Cardiac atrium fibroblast (primary cell): ENCODE measurements at places on chromosomes 1 and 21. TPM values are rescaled to one million over a fixed set of nuclear protein-coding genes. Genes with fewer than 3 reads are reported as not detected.

Gene LGR6
- total RNA-seq, result not detected in 2 replicates

Gene ACKR1
- total RNA-seq, result 0.54 and 2.4 TPM in 2 replicates

Gene LAD1
- not detected in 2 replicates for total RNA-seq

Gene BACH1
- 39.4 and 53.9 TPM in 2 replicates for total RNA-seq

Gene FMO2
- 58.6 and 71.5 TPM in 2 replicates for total RNA-seq

Gene MROH9
- total RNA-seq, result not detected in 2 replicates

Gene GUCA2A
- total RNA-seq, result not detected in 2 replicates

Gene MMP23B
- 15.7 and 30.8 TPM in 2 replicates for total RNA-seq

Gene NGF
- total RNA-seq, result 13.7 and 24.3 TPM in 2 replicates

Gene NTNG1
- 0.18 TPM in 1 of 2 replicates, not detected in the other for total RNA-seq

Gene ENTREP3
- total RNA-seq, result 6.6 and 7.6 TPM in 2 replicates

Gene KIF26B
- 0.36 and 0.65 TPM in 2 replicates for total RNA-seq

Gene TNNI3K
- total RNA-seq, result not detected in 2 replicates

Gene AMY1A
- total RNA-seq, result not detected in 2 replicates

Gene ALPL
- 11.3 and 12.3 TPM in 2 replicates for total RNA-seq

Gene PRKCZ
- total RNA-seq, result 1.1 and 2.1 TPM in 2 replicates

Gene OR10J4
- not detected in 2 replicates for total RNA-seq

Gene KRTAP19-6
- total RNA-seq, result not detected in 2 replicates

Gene RUNX3
- total RNA-seq, result not detected in 2 replicates

Gene ADGRL4
- 18.4 and 27.2 TPM in 2 replicates for total RNA-seq

Gene KRTAP13-4
- total RNA-seq, result not detected in 2 replicates

Gene ALDH4A1
- 10.5 and 11.2 TPM in 2 replicates for total RNA-seq

Gene OR14K1
- total RNA-seq, result not detected in 2 replicates

Gene BLACAT1
- not detected in 2 replicates for total RNA-seq

Gene NBPF8
- total RNA-seq, result 4.4 and 6.0 TPM in 2 replicates

Gene PTPRU
- 13.9 and 23.5 TPM in 2 replicates for total RNA-seq

Gene GBP4
- total RNA-seq, result 0.54 and 0.81 TPM in 2 replicates

Gene COA6
- 7.9 and 9.4 TPM in 2 replicates for total RNA-seq

Gene CEP170
- 41.0 and 57.5 TPM in 2 replicates for total RNA-seq

Gene KRTAP20-4
- not detected in 2 replicates for total RNA-seq

Gene TEDDM1
- total RNA-seq, result not detected in 2 replicates
